KBM-7 (cell line): ENCODE measurements at places on chromosomes 7 and 10.

GRCh38 chr7:84911077-84911476 is 275.8 kb downstream of the SEMA3D start:
- DNase-seq: no peak

DNA sequence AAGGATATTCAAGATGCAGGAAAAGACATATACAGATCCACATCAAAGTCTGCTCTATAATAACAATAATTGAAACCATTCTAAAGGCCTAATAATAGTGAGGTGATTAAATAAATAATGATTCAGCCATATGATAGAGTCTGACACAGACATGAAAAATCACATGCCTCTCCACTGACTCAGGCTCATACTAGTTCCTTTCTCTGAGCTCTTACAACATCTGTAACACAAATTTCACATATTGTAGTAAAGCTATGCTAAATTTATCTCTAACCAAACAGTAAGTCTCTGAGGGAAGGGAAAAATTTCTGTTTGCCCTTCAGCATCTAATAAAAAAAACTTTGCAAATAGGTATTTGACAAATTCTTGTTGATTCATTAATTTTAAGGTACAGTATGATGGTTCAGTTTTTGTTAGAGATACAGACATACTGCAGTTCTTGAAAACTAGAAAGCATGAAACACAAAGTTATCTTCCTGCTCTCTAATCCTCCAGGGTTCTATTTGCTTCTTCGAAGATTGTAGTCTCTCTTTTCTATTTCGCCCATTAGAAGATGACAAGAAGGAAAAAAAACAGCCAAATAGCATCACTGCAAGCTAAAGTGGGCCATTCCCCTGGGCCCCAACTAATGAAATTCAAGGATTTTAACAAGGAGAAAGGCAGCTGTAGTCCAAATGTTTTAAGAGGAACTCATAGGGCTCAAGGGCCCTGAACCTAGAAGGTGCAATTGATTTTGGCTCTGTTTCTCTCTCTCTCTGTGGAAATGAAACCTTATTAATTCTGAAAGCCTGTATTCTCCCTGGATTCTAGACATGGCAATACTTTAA is 53.9 kb downstream of the CUBN start:
- DNase-seq: no peak

DNA sequence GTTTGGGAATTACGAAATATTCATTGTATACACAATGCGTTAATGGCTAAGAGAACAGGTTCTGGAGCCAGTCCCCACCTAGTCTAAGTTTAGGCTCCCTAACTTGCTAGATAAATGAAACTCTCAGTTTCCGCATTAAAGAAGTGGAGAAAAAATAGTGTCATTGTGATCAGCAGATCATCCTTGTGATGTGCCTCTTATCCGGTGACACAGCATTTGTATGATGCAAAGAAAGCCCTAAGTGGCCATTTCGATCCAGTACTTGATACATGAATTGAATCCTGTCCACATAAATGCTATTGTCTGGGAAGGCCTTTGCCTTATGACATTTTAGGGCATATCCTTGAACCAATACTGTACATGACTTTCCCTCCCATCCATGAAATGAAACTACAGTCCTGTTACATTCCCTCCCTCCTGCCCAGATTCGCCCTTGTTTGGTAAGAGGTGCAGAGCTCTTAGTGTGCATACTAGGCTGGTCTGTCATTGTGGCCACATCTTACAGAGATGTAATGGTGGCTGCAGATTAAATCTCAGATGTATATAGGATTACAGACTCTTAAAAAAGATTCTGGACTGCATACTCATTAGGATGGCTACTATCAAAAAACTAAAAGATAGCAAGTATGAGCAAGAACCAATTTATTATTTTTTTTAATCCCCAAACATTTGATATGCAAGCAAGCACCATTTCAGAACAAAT is 80.9 kb downstream of the LRRC4 start:
- no peak for DNase-seq

DNA sequence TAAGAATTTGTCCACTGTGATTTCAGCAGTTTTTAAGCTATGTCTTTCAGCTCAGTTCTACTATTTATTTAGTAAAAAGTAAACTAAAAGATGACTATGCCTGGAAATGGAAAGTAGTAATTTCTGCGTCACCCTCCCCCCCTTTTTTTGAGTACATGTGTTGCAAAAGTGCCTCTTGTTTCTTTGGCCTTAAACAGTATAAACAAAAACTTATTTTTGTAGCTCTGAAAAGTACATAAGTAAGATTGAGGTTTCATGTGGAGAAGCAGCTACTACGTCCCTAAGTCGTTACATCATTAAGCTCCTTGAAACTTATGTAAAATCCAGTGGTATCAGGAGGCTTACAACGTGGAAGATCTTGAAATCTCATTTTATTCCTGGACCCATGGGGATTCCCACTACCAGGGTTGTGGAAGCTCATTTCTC is 46.3 kb upstream of the HBP1 start:
- DNase-seq: no peak

DNA sequence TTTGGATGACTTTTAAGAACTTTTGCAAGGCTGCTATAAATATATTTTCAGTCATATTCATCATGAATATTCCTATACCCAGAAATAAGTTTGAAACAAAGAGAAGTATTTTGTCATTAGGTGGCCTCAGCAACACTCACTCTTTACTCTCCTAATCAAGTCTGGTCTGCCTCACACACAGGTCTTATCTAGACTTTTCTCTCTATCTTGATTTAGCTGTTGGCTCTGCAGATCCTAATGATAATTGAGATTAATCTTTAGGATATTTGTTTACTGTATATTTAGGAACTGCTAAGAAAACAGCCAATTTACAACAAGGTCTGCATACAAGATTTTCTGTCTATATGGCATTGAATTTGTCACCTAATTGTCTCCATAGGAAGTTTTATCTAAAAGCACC is 297.6 kb downstream of the PTEN start:
- no peak for DNase-seq

GRCh38 chr7:106566672-106567071 is 94.3 kb downstream of the CCDC71L start:
- DNase-seq: no peak

DNA sequence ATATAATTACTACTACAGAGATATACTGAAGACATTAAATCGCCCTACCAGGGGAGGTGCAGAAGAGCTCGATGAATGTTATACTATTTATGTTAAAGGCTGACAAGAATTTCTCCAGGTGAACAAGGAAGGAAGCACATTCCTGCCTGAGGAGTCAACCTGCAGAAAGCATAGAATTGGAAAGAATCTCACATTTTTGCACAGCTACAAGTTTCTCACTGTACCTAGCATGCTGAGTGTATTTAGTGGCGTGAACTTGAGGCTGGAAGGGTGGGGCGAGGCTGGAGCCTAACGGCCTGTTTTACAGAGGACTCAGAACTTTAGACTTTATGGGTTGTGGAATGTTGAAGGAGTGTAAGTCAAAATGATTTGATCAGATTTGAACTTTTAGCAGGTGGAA is 373.6 kb upstream of the LRGUK start:
- no peak for DNase-seq

GRCh38 chr7:114008696-114009095 is 89.9 kb upstream of the PPP1R3A start:
- DNase-seq: no peak

GRCh38 chr10:52875336-52875735 is 102.8 kb upstream of the MBL2 start:
- no peak for DNase-seq

DNA sequence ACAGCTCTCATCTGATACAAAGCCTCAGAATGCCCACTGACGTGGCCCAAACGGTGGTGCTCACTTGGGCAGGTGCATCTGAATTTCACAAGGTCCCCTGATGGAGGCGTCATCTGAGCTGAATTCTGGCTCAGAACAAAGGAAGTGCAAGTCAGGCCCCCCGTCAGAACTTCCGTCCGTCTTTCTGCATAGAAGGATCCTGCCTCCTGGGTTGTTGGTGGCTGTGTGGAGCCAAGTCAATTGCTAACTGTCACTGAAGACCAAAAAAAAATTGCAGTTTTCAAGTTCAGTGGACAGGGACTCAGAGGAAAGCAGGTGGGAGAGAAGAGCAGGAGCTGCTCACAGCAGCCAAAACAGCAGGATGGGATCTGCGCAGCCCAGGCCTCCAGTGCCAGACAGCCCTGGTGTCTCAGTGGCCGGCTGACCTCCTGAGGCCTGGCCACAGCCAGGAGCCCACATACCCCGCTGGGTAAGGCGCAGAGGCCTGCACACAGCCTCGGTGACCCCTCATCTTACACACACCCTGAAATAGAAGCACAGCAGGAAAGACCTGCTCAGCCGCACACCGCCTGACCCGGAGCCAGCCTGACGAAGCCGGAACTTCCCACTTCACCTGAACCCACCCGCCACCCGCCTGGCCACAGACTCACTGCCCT is 49.4 kb downstream of the PYROXD2 start:
- no peak for DNase-seq

DNA sequence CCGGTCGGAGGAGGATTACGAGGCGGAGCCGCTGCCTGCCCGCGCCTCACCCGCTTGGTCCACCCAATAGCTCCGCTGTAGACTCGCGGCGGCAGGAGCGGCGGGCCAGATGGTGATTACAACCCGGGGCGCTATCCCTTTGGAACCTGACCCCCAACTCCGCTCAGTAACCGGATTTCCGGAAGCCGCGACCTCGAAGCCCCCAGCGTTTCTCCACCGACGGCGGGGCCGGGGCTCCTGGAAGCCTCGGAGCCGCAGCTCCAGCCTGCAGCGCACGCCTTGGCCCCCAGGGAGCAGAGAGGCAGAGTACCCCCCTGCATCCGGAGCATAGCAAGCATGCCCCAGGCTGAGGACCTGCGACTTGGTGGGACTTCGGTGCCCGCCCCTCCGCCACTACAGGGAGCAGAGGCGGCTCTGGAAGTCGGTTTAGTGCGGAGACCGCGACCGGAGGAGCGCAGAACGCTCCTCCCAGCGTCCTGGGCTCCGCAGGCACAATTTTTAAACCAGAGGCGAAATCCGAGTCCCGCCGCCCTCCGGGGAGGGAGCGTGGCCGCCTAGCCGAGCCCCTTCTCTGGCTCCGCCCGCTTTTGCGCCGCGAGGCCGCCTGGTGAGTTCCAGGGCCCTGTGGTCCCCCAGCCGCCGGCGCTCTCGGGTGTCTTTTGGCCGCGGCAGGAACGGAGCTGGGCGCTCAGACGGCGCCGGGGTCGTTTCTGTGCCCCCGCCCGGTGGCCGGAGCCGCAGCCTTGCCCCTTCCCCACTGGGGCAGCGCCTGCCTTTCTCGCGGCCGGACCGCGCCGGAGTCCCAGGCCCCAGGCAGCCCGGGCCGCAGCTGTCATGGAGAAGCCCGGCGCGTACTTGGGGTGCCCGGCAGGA is 28.2 kb upstream of the BMS1 start:
- DNase-seq: no peak

DNA sequence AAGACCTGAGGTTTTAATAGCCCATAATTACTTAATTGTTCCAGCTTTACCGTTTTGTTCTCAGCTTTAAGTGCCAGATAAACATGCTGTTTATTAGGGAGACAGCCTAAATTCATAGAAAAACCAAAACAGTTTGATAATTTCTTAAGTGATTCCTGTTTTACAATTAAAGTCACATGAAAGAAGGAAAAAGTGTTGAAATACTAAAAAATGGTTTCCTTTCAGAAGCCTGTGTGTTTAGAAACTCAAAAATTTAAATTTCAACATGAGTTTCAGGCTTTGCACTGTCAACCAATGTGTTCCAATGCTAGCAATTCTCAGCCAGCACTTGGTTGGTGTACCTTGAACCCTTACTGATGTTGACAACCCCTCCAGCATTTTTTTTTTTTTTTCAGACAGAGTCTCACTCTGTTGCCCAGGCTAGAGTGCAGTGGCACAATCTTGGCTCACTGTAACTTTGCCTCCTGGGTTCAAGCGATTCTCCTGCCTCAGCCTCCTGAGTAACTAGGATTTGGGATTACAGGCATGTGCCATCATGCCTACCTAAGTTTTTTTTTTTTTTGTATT is 135.3 kb downstream of the ICA1 start:
- DNase-seq: no peak

- no peak for DNase-seq
Observed at GRCh38 chr10:95253686-95254085, 37.1 kb downstream of the PDLIM1 start.

DNA sequence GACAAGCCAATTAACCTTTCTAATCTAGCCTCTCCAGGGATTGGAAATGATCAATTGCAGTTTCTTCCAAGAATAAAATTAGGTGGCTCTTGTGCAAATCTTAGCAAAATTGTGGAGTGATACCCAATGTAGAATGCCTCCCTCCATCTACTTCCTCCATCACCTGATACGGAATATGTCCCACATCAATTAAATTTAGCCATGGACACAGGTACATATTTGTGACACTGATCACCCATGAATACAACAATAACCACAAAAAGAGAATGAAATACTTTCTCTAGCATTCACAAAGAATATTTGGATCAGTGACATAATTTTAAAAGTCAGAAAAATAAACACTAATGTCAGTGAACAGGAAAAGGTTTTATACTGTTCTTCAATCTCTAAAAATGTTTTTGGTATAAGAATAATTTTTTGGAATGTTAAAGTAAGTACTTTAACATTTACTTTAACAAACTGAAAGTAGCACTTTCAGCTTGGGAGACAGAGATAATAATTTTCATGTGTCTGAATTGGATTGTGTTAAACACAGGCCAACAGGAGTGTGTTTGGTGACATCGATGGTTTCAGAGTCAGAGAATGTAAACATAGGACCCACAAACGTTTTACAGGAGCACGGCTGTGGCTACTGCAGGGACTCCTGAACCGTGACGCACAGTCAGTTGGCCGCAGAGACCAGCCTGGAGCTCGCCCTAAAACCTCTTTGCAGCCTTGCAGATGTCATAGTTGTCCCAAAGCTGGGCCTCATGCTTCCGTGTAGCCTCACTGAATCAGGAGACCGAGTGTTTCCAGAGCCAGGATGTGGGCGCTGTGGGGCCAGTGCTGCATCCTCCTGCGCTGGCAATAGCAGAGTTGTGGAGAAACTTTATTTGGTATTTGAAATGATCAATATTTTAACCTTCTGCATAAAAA is 7.2 kb downstream of the RBM20 start:
- DNase-seq: peak; percentile 27

GRCh38 chr7:1081931-1082401 is 5.9 kb upstream of the GPER1 start:
- no peak for DNase-seq

- DNase-seq: no peak
Observed at GRCh38 chr7:34760271-34760670, 102.3 kb downstream of the NPSR1 start.

- DNase-seq: no peak
Observed at GRCh38 chr10:37379991-37380390, 254.6 kb downstream of the ANKRD30A start.

- DNase-seq: no peak
Observed at GRCh38 chr7:115953592-115954255, 76.8 kb downstream of the TFEC start.

GRCh38 chr7:40402661-40403060 is 267.9 kb downstream of the SUGCT start:
- no peak for DNase-seq
